ENCODE measurements at places on chromosomes 7 and 10. TPM values are rescaled to one million over a fixed set of nuclear protein-coding genes. Genes with fewer than 3 reads are reported as not detected.

Gene ASIC3
- total RNA-seq, result 1.4 TPM

Gene JCAD
- 24.7 TPM for total RNA-seq

Gene ZEB1
- total RNA-seq, result 8.5 TPM

Gene WNT8B
- not detected for total RNA-seq

DNA sequence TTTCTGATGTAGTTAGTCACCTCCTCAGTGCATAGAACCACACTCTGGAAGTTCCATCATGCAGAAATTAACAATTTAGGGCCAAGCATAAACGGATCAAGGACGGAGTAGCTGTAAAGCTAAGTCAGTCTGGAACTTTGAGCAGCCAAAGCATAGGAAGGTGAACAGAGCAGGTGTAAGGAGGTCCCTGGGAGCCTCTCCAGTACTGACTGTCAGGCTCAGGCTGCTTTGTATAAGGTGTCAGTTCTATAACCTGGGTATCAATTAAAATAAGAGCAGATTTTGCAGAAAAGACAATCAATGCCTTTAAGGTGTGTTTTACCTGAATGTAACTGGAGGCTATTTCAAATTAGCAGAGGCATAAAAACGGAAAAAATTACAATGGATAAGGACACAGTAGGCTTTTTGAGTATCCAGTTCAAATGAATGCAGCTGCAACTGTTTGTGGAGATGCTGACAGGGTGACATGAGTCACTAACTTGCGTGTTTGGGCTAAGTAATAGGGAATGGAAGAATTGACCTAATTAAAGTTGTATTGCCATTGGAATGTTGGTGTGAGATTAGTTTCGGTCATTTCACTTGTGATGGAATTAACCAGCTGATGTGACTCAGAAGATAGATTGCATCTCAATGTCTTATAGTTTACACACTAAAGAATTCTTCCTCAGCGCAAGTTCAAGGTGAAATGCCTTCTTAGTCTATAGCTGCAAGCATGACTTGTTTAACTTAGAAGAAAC, 417.9 kb upstream of the CNTNAP2 start:
- no peak for DNase-seq

- no peak for DNase-seq
Observed at GRCh38 chr10:48416584-48417232, 110.2 kb downstream of the MAPK8 start.

- no peak for DNase-seq
Observed at GRCh38 chr10:122510326-122510725, 49.0 kb downstream of the HTRA1 start.

DNA sequence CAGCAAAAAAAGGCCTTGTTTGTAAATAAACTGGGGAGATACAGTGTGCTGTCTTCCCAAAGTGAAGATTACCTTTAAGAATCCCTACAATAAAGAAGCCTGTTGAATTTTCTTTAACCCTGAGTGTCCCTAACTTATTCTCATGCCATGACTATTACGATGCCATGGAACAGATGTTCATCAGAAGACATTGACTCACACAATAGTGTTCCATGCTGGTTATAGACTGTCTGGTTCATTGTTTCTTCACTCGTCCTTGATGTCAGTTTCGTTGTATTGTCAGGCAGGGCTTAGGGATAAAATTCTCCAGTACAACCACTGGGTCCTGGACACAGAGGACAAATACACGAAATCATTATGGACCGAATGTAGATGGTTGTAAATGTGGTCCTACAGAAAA, 36.2 kb upstream of the BMPER start:
- no peak for DNase-seq

DNA sequence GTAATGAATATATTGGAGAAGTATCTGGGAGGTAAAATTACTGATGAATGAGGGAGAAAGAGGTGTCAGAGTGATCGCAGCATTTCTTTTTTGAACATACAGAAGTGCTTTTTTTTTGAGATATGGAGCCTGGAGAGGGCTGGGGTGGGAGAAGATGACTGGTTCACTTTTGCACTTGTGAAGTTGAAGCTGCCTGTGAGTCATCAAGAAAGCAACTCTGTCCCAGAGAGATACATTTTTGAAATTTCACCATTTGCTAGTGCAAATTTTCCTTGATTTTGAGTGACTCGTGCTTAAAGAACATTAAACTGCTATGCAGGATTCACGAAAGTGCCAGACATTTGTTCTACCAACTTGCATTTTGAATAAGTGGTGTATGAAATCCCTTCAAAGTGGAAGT, 81.8 kb downstream of the ADRA2A start:
- no peak for DNase-seq

DNA sequence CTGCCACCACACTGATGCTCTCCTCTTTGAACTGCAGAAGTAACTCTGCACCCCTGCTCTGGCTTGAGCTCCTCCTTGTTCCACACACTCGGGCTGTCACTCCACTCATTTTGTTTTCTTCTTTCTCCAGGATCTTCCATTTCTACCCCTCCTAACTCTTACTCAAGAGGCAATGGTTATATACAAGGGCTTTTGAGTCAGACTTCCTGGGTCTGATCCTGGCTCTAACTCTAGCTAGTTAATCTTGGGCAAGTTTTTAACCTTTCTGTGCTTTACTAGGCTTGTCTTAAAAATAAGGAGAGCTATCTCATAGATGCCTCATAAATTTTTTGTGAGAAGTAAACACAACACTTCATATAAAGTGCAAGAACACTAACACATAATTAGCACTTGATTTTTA, 45.3 kb upstream of the GNAI1 start:
- DNase-seq, result no peak

GRCh38 chr10:74099836-74100235, 50.8 kb downstream of the AP3M1 start:
- no peak for DNase-seq

DNA sequence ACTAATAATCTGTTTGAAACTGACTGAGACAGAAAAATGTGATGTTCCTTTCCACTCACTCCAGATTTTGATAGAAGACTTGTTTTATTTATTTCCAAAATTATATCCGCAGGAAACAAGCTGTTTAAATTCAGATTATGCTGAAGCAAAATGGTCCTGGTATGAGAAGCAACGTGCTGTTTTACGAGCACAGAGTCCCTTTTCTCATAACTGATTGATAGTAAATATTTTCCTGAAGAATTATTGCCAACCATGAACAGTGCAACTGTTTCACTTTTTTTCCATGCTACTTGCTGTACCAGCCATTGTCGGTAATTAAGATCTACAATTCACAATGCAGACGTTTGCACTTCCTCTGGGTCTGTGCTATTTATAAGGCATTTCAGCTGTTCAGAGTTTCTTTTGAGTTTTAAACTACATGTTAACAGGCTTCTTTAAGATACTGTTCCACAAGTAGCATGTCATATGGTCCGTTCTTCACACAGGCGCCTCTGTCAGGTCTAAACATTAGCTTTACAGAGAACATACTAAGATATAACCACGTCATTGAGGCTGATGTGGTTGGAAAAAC, 103.8 kb downstream of the POLL start:
- DNase-seq, result no peak

DNA sequence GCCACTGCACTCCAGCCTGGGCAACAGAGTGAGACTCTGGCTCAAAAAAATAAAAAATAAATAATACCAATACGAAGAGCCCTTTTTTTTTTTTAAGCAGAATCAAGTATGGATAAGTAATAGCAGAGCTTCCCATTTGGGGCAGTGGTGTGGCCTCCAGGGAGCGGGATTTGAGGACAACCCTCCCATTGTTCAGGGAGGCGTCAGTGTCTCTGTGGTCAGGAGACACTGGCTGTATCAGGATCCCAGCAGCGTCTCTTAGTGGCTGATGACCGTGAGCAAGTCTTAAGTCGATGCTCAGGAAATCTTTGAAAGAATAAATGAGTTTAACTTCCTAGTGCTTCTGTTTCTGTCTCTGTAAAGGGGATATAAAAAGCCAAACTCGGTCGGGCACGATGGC, 25.2 kb upstream of the SH2B2 start:
- DNase-seq, result no peak

DNA sequence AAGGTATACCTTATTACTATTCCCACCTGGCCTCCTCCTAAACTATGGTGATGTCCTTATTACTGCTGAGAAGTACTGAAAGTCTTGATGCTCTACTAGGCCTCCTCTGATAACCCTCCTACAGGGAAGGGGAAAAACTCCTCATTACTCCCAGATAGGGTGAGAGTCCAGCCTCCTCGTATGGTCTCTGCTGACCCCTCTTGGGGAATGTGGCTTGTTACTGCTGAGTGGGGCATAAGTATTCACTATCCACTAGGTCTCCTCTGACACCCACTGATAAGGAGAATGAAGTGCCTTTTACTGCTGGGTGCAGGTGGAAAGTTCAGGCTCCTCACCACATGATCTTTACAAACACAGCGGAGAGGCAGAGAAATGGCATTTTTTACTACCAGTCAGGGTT, 222.9 kb downstream of the CHRM2 start:
- DNase-seq, result no peak

Measured in left colon (tissue), 2 donors.